ENCODE measurements at places on chromosomes 7 and 10.

DNA sequence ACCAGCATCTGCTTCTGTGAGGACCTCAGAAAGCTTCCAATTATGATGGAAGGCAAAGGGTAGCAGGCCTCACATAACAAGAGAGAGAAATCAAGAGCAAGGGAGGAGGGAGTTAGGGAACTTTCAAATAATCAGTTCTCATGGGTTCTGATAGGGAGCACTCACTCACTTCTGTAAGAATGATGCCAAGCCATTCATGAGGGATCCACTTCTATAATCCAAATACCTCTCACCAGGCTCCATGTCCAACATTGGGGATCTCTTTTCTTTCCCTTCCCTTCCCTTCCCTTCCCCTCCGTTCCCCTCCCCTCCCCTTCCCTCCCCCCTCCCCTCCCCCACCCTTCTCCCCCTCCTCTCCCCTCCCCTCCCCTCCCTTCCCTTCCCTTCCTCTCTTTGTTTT lies 884.6 kb upstream of the GHITM start:
- no peak for DNase-seq

- DNase-seq = no peak
Measured at GRCh38 chr10:119305860-119306513, 98.6 kb downstream of the GRK5 start.

- DNase-seq = no peak
Measured at GRCh38 chr10:6274040-6274439, 71.3 kb downstream of the PFKFB3 start.

DNA sequence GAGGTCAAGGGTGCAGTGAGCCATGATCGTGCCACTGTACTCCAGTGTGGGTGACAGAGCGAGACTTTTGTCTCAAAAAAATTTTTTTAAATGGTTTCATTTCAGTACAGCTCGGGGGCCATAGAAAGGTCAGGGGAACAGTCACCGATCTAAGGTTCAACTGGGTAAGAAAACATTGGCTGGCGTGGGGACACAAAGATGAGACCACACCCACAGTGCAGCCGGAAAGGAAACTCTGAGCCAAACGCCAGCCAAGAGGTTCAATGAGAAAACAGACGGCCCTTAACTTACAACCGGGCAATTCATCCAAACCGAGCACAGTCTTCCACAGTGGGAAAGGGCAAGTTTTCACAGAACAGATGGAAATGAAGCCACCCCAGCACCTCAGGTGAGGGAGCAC lies 65.1 kb downstream of the SLC37A3 start:
- DNase-seq = no peak
